NAMALWA (cell line): ENCODE measurements at places on chromosomes 5 and 9.

- peak; percentile 52 for DNase-seq
Observed at GRCh38 chr9:95087659-95088242, 229.8 kb downstream of the FANCC start.

DNA sequence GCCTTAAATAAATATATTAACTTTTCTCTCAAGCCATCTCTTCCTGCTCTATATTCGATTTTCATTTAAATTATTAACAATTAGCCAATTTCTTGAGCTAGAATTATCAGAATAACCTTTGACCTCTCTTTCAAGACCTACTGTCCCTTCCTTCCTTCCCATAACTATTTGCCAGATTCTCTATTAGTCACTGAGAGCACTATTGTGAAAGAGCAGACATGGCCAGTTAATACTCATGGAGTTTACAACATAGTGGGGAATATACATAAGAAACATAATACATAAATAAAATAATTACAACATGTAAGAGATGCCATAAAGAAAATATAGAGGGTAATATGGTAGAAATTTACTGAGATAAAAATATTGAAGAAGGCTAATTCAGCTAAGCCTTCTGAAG is 72.1 kb upstream of the CHD1 start:
- DNase-seq = no peak

DNA sequence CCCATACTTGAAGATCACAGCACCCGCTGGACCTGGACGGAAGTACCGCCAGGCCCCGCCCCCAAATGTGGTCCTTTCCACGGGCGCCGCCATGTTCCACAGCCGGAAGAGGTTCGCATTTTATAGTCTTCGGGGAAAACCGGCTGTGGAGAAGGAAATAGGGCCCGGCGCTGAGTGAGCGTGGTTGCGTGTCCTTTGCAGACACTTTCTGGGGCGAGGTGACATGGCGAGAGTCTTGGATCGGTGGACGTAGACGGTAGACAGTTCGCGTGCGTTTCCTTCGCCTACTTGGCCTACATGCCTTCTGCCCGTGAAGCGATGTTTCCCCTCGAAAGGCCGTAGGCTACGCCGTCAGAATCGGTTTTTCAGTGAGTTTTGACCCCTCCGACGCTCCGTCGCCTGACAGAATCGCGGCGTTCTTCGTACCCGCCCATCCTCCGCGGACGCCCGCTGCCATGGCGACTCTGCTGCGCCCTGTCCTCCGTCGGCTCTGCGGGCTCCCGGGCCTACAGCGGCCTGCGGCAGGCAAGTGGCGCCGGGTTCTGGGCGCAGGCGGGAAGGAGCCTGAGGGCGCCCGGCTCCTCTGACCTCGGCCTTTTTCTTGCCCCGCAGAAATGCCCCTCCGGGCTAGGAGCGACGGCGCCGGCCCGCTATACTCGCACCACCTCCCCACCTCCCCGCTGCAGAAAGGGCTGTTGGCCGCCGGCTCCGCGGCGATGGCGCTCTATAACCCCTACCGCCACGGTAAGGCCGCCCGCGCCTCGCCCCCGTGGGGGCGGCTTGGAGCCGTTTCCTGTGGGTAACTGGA is at the start of the genes COQ4 and TRUB2:
Gene COQ4, plus strand, starts transcription at position 436 of the 808 bp plus-strand sequence. Its CDS starts 20 bp downstream, at position 456.
Gene TRUB2, minus strand, starts transcription at position 44 of the 808 bp plus-strand sequence. Its CDS starts 39 bp downstream, at position 5.
- DNase-seq = peak; percentile 95

GRCh38 chr5:96297290-96297689 is 135.8 kb downstream of the PCSK1 start:
- no peak for DNase-seq

- DNase-seq = peak; percentile 44
Observed at GRCh38 chr9:136882109-136882946, 4.0 kb upstream of the TRAF2 start.

DNA sequence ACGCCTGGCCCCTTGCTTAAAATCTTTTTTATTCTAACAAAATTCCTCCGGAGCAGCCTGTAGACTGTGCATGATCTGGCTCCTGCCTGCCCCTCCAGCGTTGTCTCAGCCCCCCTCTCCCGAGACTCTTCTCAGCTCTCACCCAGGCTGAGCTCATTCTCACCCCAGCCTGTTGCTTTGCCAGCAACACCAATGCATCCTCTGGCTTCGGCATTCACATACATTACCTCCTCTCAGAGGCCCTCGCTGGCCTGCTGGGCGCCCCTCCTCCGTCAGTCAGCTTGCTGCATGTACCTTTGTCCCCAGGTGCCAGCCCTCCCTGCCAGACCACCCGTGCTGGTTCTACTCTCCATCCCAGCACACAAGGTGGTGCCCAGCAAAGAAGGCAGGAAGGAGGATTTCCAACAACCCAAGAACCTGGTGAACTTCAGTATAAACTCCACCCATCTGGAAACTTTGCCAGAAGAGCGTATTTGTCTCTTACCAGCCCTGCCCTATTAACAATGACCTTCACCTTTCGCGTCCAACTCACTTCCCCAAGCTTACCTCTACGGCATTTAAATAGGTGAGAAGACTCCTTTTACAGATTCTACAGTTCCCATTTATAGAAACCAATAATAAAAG is 35.0 kb downstream of the MYO10 start:
- DNase-seq = no peak

DNA sequence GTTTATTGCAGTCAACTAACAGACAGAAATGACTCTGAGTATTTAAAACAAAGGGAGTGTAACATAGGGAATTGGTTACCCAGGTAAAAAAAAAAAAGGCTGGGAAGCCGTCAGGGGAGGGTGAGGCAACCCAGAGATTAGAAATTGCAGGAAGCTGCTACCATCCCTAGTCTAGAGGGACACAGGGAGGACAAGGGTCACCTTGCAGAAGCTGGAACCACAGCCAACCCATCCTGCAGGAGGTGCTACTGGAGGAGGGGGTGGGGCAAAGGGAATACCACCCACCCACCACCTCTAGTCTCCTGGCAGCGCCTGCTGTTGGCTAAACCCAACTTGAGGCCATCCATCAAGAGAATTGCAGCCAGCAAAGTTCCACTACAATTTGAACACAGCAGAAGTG is 6.5 kb downstream of the CAST start:
- DNase-seq = no peak

DNA sequence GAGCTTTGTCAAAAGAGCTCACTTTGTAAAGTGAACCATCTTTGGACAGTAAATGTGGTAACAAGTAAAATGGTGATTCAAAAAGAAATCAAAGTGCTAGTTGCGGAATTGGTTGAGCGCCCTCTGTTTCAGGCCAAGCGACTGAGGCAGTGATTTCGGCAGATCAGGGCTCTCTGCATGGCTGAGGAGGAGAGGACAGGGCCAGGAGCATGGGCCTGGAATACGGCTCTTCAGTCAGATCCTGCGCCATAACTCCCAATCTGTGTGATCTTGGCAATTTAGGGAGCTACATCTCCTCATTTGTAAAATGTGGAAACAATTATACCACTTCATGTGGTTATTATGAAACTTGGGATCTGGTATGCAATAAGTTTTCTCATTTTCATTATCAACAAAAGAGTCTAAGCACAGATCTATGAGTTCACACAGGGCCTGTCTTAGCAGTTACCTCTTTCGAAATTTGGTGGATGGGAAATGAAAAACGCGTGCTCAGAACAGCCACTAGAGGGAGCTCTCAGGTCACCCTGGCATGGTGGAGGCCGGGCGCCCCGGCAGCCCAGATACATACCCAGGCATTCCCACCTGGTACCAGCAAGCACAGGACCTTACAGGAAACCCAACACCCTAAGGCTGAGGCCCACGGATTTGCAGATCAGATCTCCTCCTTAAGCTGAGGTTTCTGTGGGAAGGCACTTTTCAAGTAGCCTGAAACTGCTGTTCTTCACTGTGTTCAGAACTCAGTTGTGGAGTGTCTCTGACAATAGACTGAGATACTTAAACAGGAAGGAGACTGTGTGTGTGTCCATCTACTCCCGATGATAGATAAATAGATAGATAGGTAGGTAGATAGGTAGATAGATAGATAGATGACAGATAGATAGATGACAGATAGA is 303.7 kb downstream of the RAB3C start:
- DNase-seq = peak; percentile 55

GRCh38 chr9:111726949-111727348 is 65.5 kb downstream of the GNG10 start:
- no peak for DNase-seq

DNA sequence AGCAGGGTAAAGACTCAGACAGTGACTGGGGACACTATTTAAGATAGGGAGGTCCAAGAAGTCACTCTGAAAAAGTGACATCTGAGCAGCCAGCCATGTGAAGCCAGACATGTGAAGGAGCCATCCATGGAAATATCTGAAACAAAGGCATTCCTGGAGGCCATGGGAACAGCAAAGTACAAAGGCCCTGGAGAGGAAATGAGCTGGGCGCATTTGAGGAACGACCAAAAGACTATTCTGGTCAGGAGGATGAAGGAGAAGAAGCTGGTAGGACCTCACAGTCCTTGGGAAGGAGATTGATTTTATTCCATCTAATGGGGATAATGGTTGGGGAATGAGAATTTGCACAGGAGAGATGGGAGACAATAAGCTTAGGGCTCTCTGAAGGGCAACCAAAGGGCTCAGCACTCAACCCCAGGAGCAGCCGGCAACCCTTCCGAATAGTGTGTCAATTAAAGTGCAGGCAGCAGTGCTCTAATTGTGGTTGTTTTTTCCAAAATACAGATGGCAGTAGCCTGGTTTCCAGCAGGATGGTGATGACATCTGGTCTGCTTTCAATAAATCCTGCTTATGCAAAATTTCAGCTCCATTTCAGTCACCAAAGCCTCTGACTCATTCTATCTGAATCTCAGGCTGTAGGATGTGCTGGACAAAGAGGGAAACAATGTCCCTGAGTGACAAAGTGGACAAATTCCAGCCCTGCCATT is 26.7 kb downstream of the FOXI1 start:
- DNase-seq = no peak

DNA sequence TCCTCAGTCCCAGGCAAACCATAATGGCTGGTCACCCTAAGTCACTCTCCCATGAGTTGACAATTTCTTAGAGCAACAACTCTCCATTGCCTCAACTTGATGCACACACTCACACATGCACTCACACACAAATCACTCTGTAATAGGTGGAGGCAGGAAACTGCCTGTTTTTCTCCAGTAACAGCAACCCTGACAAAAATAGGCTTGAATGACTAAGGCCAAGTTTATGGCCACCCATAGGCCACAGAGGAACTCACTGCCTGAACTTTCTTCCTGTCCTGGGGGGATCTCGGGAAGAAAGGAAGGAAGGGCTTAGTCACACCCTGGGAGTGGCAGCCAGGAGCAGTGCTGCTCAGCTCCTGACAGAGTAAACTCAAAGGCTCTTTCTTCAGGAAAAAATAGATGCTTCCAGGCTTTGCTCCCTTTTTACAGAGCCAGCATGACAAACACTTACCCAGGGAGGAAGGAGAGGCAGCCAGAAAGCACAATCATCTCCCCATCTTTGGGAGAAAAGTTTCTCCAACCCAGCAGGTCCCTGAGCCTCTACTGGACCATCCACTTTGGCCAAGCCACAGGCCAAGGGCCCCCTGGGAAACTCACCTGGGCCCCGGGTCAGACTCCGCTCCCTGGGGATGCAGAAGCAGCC is 368 bp downstream of the SH3TC2 start:
- DNase-seq = no peak

GRCh38 chr5:149605354-149605997 is 24.2 kb downstream of the ARHGEF37 start:
- DNase-seq = no peak

DNA sequence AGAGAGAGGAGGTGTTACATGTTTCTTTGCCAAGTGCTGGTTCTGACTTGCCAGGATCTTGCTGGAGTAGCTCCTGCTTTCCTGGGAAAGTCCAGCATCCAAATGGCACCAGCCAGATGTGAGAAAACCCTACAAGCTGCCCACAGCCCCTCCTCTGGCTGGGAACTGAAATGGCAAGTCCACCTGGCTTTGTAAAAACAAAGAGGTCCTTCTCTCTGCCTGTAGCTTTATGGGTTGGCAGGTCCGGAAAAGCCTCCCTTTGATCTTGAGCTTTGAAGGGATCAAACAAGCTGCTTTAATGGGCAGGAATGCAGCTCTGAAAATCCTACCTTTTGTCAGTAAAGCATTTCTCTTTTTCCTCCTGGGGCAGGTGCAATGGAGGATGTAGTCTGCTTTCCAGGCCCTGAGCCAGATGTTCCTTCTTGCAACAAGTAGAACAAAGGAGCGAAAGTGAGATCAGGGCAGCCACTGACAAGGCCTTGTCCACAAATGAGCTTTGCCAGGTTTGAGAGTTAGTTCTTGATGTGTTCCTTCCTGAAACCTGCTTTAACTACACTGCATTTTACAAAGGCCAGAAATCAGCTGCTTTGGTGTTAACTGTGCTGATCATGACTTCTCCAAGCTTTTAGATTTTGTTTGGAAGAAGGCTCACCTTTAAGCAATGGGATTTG is 456.7 kb downstream of the ZNF608 start:
- DNase-seq = no peak

GRCh38 chr5:107269256-107269655 is 401.5 kb downstream of the EFNA5 start:
- DNase-seq = no peak

DNA sequence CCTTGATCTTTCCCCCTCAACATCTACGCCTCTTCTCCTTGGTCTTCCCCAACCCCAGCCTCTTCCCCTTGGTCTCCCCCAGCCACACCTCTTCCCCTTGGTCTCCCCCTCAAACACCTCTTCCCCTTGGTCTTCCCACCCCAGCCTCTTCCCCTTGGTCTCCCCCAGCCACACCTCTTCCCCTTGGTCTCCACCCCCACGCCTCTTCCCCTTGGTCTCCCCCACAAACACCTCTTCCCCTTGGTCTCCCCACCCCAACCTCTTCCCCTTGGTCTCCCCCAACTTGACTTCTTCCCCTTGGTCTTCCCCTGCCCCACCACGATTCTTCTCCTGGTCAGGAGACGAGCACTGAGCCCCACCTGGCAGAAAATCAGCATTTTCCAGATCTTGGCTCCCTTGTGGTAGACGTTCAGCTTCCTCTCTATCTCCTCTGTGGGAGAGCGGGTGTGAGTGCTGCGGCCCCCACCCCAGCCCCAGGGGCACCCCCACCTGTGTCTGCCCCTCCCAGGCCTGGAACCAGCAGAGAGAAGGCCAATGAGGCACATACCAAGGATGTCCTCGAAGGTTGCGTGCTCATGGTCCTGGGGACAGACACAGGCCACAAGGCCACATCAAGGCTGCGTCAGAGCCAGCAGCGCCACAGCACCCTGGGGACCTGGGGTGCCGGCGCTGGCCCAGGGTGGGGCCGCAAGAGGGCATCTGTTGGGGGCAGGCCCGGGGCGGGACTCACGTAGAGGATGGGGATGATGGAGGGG is 7.0 kb downstream of the NSMF start:
- no peak for DNase-seq

GRCh38 chr5:159345861-159346260 is 15.6 kb upstream of the IL12B start:
- no peak for DNase-seq

DNA sequence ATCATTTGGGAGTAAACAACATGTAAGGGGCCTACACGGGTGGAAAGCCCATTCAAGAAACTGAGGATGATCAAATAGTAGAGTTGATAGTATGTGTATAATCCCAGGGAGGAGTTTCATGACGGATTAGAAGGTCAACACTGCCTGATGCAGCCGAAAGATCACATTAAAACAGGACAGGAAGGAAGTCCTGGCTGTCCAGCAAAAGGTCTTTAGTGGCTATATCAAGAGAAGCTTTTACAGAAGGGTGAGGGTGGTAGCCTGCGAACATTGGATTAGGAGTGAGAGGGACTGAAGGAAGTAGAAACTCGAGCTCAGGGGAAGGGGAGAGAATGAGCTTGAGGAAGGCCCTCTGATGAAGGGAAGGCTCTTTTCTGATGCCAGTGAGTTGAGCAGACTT is 36.0 kb downstream of the DOCK8 start:
- DNase-seq = no peak
